GM06990 (cell line): ENCODE measurements at places on chromosomes 2 and 18.

DNA sequence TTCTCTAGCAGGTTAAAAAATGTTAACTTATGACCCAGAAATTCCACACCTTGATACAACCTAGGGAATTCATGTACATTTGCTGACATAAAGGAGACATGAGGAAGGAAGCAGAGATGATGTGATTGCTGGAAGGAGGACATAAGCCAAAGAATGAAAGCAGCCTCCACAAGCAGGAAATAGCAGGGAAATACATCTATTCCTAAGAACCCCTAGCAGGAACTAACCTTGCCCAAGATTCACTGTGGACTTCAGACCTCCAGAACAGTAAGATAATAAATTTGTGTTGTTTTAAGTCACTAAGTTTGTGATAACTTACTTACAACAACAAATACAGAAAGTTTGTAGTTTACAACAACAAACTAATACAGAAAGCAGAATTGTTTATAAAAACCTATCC, 4.6 kb upstream of the DSG4 start:
- DNase-seq, result no peak

GRCh38 chr2:110807522-110807921, 75.1 kb downstream of the ACOXL start:
- no peak for DNase-seq

DNA sequence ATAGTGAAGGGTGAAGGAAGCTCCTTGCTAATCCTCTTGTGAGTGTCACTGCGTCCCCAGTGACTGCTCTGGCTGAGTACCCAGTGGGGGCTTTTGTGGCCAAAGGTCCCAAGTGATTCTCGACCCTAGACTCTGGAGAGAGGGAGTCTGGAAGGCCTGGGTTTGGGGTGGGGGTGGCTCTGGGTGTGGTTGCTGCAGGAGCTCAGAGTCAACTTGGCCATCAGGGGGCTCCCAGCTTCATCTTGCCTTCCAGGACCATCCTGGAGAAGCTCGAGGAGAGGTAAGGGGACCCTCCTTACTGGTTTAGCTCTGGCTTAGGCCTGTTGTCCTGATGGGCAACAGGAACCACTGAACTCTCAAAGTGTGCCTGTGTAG, 592 bp downstream of the PSD4 start:
- DNase-seq, result no peak

GRCh38 chr2:219612577-219613286, 14.7 kb upstream of the SLC4A3 start:
- no peak for DNase-seq

GRCh38 chr18:57807336-57808117, 4.4 kb upstream of the ATP8B1 start:
- DNase-seq, result no peak

DNA sequence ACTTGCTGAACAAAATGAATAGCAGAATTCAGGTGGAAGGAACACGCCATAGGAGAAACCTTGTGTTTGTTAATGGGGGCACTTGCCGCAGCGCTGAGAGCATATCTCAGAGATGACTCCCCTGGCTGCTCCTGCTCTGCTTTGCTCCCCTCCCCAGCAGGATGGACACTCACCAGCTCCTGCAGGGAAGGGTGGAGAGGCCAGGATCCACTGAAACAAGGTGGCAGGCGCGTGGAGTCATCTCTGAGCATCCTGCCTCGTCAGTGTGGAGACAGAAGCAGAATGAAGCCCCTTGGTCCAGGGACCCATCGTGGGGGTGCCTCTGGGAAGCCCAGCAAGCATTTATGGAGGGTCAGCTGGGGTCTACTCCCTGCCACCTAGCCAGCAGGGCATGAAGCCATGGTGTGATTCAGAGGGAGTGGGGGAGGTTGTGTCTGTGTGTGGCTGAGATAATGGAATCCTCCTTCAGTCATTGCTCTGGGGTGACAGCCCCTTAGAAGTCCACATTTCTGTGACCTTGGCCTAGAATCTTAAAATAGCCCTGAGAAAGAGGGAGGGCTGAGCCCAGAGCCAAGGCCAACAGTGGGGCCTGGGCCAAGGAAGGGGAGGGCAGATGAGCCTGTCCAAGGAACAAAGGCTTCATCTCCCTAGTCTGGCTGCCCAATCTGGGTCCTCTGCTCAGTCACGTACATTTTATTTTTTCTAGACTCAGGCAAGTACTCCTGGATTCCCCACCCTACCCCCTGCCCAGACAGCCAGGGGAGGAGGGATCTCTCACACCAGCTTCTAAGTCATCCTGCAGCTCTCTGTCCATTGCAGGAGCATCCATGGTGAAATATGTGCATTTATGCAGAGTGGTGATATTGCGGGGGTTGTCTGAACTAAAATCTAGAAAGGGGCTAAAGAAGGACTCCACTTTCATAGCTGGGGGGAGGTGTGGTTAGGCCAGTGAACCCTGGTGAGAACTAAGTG, 215.4 kb downstream of the ZBTB7C start:
- DNase-seq, result no peak

GRCh38 chr2:85852937-85853498, 35.8 kb downstream of the ST3GAL5 start:
- DNase-seq, result peak; percentile 55

- DNase-seq, result no peak
These were observed 752.6 kb upstream of the ACVR2A start for GRCh38 chr2:147092266-147092665.

GRCh38 chr18:44411262-44411905, 269.3 kb upstream of the SETBP1 start:
- no peak for DNase-seq

GRCh38 chr2:79005216-79005615, 20.3 kb upstream of the REG3G start:
- no peak for DNase-seq

DNA sequence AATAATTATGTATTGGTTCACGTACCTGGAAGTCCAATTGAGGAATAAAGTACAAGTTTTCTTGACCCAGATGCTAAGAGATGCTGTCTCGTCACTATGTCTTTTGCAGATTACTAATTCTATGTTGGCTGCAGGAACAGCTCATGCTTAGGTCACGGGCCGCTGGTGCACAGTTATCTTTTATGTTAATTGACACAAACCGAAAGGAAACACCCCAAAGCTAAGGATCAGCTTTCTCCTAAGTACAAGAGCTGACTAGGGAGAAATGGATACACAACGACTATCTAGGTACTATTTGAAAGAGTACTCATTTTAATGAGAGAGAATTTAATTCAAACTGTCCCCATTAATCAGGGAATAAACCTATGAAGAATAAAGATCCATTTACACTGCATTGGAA, 217.7 kb upstream of the SLC35G4 start:
- DNase-seq, result no peak

- DNase-seq, result no peak
These were observed 14.5 kb downstream of the OLA1 start for GRCh38 chr2:174233771-174234275.

DNA sequence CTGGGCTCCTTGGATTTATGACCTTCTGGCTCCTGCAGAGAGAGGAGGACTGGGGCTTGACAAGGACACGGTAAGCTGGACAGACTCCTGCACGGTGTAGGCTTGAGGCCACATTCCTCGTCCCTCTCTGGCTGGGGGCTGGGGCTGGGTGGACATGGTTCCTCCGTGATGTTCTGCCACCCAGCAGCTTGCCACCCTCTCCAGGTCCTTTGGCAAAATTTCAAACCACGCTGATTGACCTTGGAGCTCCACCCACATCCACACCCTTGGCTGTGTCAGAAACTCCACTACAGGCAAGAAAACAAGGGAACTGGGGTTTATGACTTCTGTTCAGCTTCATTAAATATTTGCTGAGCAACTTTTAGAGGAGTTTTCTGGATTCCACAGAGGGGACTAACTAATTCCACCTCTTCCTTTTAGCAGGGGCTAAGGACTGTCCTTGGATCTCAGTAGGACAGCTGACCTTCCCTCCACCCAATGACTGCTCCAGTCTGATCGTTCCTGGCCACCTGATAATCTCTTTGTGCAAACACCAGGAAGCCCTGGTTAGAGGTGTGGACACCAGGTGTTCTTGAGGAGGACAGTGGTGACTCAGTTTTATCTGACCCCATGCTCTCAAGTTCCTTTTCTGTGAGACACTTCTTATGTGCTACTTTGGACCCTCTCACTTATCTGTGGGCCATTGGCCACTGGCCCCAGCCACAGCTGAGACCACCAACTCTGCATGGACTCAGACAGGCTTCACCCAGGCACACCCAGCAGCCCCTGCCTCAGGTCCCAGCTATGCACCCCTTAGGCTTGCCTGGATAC, 29.3 kb downstream of the GPR55 start:
- no peak for DNase-seq

DNA sequence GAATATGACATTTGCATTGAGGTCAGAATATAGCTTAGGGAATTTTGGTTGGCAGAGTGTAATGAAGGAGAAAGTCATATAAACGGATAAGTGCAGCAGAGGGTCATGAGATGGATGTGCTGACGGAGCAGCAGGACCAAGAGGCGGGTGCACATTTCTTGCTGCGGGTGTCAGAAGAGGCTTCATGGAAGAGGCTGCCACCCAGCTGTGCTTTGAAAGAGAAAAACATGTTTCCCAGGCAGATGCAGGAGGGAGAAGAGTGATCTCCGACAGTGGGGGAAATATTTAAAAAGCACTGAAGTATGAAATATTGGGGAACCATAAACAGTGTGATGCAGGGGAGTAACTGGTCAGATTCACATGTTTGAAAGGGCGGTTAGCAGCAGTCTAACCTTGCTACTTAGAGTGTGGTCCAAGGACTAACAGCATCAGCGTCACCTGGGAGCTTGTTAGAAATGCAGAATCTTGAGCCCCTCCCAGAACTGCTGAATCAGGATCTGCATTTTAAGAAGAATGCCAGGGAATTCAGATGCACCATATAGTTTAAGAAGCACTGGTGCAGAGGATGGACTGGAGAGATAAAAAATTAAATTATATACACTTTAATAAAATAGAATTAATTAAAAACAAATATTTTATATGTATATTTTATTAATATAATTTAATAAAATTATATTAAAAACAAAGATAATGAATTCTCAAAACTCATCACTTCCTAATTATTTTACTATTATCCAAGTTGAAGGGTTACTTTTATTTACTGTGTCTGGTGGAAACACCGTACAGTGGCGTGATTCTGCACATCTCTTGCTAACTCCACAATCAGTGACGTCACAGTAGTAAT, 36.1 kb upstream of the SCYGR1 start:
- DNase-seq, result no peak

- no peak for DNase-seq
These were observed 55.1 kb downstream of the RHOB start for GRCh38 chr2:20501974-20502373.

DNA sequence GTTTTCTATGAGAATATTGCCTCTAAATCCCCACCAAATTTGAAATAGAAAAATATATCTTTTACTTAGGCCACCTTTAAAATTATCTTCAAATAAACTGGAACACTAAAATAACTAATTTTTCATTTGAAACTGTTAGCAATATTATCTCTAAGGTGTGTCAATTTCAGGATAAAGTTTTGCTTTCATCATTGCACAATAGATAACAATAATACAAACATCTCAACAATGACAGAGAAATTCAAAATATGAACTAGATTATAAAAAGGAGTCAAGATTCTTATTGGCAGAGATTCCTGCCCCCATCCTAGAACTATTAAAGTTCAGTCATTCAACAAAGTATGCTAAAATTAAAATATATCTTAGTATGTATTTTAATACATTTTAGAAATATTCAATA, 117.9 kb downstream of the SCN9A start:
- no peak for DNase-seq

GRCh38 chr18:70683263-70683662, 394.4 kb downstream of the SOCS6 start:
- no peak for DNase-seq

DNA sequence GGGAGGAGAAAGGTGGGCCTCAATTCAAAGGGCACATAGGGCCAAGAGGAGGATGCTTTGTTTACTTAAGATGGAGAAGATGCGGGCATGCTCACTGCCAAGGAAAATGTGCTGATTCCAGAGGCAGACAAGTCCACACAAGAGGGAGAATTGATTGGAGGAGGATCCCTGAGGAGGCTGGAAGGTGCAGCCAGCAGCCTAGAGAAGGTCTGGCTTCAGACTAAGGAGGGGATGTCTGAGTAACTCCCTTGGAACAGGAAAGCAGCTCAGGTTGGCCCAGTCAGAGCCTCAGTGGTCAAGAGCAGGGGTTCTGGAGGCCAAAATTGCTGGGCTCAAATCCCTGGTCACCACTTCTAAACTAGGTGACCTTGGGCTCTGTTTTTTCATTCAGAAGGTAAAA, 265.5 kb upstream of the NCKAP5 start:
- no peak for DNase-seq

- DNase-seq, result no peak
These were observed 129.4 kb downstream of the LYPD6B start for GRCh38 chr2:149167941-149168340.

DNA sequence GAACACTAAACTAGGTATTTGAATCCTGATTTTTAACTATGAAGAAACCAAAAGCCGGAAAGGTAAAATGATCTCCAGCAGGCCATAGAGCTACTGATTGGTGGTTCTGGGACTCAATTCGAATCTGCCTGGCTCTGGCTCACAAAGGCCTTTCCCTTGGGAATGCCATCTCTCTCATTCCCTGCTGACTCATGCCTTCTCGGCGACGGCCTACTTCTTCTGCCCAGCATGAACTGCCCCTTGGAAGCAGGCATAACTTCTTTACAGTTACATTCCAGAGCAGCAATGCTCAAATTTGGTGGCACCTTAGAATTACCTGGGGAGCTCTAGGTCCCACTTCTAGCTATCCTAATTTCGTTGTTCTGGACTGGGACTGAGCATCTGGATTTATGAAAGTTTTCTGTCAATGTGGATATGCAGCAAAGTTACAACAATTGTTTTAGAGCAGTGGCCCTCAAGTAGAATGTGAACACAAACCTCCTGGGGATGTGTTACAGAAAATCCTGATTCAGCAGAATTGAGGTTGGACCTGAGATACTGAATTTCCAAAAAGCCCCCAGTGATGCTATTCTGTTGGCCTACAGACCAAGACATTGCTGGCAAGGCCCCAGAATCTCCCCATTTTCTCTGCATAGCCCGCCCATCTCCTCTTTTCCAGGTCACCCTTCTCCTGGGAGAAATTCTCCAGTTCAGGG, 261.1 kb downstream of the CNTNAP5 start:
- no peak for DNase-seq

- DNase-seq, result peak; percentile 85
These were observed 17.5 kb downstream of the SERTAD2 start for GRCh38 chr2:64635976-64636911.

DNA sequence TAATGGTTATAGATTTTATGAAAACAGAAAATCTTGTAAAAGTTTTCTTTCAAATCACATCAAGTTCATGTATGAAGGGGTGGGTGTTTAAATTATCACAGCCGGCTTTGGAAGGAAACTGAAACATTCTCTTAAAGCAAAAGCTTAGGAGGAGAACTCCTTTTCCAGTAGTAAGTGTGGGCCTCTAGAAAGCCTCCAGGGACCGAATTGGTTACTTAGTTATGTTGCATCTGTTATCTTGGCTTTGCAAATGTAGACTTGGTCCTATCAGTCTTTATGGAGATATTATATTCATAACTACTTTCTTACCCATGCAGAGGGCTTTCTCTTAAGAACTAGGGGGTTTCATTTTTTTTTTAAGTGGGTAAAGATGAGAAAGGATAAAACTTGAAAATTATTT, 7.4 kb downstream of the NAB1 start:
- DNase-seq, result no peak

- DNase-seq, result no peak
These were observed 19.9 kb upstream of the IL1R2 start for GRCh38 chr2:101971836-101972235.
